ENCODE measurements at places on chromosomes 11 and 22.

- no peak for DNase-seq
These were observed 865.3 kb downstream of the TBC1D22A start for GRCh38 chr22:47627556-47628253.

- DNase-seq: no peak
These were observed 44.0 kb downstream of the SOX6 start for GRCh38 chr11:16312233-16312765.

DNA sequence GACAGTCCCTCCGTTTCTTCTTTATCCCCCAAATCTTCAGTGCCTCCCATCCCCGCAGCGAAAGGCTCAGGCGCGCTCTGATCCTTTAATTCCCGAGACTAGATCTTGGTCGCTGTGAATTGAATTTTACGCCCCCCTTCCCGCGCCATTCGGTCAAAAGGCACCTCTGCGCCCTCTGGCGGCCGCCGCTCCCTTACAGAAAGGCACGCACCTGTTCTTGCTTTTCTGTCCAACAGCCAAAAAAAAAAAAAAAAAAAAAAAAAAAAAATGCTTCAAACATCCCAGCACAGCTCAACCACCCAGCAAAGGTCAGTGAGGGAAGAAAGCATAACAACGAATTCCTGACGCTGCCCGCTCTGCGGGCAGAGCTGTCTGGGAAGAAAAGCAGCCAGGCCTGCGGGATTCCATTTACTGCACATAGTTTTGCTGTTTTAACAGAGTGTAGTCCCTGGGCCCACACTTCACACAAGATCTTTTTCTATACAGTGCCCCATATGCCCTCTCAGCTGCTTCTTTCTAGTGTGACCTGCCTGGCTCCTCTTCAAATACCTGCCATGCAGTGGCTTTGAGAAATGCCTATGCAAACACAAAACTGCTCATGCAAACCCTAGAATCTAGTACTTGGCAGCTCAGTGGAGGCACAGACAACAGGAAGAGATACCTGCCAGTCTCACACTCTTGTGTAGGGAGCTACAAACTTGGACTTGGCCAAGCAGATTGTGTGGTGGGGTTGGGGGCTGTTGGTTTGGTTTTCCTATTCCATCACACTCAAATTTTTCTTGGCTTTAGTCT lies 1.3 kb upstream of the ESAM start:
- DNase-seq: peak; percentile 68

GRCh38 chr22:36409911-36410756 lies 22.4 kb upstream of the MYH9 start:
- peak; percentile 36 for DNase-seq

DNA sequence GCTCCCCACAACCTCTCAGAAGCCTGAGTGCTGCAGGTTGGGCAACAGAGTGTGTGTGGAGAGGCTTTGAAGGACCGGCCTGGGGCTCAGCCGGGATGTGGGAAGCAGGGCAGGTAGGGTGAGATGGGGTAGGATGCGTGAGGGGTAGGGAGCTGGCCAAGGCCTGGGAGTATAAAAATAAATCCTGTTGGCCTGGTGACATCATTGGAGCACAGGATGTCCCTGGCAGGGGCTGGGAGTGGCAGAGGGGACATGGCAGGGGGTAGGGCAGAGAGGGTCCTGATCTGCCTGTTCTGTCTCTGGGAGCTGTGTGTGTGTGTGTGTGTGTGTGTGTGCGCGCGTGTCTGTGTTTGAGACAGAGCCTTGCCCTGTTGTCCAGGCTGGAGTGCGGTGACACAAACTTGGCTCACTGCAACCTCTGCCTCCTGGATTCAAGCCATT lies 28.6 kb downstream of the TEF start:
- no peak for DNase-seq

DNA sequence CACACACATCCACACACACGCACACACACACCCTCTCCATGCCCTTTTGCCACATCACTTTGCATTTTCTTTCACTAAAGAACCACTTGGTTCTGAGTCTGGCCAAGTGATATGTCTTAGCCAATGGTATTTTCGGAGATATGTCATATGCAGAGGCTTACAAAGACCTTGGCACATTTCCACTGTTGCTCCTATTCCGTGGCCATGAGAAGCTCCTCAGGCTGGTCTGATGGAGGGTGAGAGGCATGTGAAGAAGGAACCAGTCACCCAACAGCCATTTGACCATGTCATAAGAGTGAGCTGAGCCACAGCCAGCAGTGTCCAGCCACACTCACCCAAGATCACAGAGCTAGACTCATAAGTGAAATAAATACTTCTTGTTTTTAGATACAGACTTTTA lies 212.6 kb upstream of the NAV2 start:
- DNase-seq: no peak

DNA sequence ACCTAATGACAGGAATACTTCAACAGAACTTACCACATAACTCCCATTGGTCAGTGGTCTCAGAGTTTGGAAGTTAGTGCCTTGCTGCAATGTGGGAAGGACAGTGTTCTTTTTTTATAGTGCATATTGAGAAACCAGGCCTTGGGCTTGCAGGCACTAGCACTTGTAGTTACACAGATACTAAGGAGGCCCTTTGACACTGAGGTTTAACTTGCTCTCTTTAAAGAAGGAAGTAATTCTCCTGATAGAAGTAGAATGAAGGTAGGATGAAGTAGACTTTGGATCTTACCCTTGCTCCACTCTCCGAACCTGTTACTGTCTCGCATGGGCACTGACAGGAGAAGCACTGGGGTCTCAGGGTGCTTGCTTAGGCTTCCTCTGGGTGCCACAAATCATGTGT lies 31.0 kb upstream of the ST14 start:
- no peak for DNase-seq

DNA sequence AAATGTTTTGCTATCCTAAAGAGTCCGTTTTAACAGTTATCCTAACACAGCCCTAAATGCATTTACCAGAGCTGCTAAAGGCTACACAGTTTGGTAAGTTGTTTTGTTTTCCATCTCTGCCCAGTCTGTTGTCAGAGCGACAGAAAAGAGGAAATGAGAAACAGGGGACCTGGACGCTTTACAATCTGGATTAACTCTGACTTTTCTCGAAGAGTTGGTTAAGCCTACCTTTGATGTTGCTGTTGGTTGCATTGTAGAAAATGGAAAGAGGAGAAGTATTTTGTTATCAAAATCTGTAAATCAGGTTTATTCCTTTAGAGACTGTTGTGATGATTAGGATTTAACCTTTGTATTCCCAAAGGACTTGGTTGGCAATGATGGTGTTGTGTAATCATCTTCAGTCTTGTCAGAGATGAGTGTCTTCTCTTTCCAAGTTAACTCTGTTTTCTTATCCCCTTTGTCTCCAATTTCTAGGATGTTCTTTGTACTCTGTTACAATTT lies 481 bp downstream of the ANGPTL5 start:
- no peak for DNase-seq

GRCh38 chr11:29166306-29166705 lies 850.5 kb downstream of the KCNA4 start:
- no peak for DNase-seq

DNA sequence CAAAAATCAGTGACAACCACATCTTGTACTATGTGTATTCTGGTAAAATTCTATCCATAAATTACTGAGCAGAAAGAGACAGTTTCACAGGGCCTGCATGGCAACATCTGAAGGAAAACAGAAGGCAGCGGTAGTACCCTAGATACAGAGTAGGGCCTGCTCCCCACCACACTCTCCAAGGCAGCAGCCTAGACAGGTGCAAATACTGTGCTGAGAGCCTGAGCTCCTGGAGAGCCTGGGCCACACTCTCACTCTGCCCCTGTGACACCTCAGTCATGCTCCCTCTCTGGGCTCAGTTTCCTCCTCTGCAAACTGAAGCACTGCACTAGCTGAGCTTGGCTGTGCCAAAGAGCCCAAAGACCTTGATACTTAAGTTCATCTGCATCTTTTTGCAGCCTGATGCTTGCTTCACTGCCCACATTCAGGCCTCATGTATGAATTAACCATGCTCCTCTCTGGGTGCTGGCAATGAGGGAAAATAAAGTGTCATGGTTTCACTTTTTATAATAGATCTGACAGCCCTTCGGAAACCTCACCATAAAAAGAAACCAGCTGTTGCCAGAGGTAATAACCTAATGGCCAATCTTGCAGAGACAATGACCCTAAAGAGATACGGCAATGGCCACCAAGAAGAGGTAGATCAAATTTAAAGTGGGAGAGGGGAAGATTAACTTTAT lies 104.7 kb downstream of the PLEKHA7 start:
- DNase-seq: no peak

DNA sequence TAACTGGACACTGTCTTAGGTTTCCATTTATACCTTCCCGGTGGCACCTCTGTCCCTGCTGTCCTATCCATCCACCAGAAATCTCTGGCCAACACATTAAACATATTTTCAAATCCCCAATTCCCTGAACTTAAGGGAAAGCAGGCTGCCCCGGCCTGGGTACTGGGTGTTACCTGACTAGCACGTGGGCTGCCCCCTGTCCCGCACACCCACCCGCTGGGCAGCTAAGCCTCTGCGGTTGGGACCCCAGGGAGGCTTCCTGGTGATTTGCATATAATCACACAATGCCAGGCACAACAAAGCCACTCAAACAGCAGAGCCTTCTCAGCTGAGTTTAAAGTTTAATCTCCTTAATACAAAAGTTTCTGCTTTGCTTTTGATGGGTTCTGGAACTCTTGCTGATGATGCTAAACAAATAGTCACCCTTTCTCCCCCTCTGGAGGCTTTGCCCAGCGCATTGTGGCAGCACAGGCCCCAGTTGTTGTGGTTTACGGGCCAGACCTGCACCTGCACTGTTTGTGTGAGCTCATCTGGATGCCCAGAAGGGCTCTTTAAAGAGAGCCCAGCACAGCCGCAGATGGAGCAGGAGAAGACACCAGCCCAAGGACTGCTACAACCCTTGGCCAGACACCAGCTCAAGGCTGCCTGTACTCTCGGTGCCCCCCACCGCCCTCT lies 59.9 kb upstream of the POU2AF1 start:
- DNase-seq: no peak

- DNase-seq: no peak
These were observed 61.6 kb upstream of the CDON start for GRCh38 chr11:126124231-126124661.

DNA sequence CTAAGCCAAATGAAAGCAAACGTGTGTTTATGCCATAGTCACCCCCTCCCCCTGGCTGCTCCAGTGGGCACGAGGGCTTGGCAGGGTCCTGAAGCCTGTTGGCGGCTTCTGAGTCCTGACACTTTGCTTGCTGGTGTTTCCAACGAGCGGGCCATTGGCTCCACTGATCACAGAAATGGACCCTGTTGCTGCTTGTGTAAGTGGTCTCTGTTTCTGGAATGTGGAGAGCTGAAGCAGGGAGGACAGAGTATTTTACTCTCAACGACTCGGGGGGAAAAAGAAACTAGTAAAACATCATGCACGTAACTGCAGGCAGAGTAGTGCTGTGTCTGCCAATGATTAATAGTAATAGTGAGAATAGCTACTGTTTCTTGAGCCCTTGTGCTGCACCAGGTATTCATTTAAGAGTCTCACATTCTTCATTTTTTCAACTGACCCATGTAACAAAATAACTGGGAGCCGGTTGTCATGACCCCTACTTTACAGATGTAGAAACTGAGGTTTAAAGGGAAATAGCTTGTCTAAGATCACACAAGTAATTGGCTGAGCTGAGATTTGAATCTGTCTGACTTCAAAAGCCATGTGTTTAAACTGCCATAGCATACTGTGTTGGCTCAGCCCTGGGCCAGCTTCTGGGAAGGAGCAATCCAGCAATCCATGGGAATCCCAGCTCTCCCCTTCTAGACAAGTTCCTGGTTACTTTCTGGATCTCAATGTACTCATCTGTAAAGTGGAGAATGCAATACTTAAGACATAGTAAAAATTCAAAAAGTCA lies 526.7 kb downstream of the INSC start:
- DNase-seq: no peak

DNA sequence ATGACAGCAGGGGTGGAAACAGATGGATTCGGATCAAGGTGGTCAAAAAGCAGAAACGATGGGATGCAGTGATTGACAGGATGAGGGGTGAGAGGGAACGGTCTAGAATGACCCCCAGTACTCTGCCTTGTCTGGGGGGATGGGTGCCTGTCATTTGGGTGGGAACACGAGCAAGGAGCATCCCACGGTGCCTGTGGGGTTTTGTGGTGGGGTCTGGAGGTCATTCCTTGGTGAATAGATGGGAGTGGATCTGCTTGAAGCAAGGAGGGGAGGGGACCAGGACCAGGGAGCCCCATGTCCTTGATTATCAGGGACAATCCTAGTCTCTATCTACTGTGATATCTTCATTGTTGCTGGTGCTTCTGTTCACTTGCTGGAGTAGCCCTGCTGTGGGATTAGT lies 8.1 kb upstream of the CERK start:
- no peak for DNase-seq

GRCh38 chr22:38440747-38441350 lies 14.2 kb downstream of the KCNJ4 start:
- DNase-seq: no peak

- DNase-seq: no peak
These were observed 19.3 kb downstream of the TREH start for GRCh38 chr11:118659953-118660680.

- no peak for DNase-seq
These were observed 2.7 kb downstream of the RAB3IL1 start for GRCh38 chr11:61914471-61915171.

Measured in stimulated activated CD8-positive, alpha-beta memory T cell treated with anti-CD3 and anti-CD28 coated beads, Interleukin-12 subunit alpha, Interleukin-12 subunit beta, amount 100 ng/mL, for 4 hours (primary cell).